EH (cell line): ENCODE measurements at places on chromosomes 16 and 17.

GRCh38 chr17:81076141-81076679 lies 41.3 kb downstream of the BAIAP2 start:
- no peak for DNase-seq

DNA sequence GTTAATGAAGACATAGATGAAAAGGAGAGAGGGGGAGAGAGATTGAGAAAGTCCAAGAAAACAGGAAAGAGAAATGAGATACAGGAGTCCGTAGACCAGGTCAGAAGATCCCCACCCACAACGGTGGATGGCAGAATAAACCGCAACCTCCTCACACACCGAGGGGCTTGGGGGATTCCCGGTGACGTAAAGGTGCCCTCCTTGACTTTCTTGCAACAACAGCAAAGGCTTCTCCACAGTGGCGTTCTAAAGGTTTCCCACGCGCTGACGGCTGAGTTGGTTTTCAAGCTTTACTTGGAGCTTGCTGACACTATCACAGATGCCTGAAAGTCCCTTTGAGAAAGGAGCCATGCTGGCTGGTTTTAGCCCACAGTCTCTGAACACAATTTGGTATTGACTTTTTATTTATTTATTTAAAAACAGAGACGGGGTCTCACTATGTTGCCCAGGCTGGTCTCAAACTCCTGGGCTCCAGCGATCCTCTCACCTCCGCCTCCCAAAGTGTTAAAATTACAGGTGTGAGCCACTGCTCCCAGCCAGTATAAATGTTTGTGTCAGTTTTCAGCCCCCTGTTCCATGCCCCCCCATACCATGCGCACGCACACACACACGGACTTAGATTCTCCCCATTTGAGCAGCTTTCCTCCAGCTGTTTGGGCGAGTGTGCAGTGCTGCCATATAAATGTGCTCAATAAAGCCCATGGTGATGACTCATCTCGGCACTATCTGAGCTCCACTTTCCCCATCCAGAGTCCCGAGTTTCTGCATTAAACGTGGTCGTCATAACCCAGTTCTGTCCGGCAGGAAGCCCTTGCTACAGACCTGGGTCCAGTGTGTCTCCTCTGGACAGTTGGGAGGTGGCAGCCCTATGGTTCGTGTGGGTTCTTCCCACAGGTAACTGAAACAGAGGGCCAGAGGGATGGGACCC lies 33.0 kb upstream of the SEC14L1 start:
- peak; percentile 65 for DNase-seq

DNA sequence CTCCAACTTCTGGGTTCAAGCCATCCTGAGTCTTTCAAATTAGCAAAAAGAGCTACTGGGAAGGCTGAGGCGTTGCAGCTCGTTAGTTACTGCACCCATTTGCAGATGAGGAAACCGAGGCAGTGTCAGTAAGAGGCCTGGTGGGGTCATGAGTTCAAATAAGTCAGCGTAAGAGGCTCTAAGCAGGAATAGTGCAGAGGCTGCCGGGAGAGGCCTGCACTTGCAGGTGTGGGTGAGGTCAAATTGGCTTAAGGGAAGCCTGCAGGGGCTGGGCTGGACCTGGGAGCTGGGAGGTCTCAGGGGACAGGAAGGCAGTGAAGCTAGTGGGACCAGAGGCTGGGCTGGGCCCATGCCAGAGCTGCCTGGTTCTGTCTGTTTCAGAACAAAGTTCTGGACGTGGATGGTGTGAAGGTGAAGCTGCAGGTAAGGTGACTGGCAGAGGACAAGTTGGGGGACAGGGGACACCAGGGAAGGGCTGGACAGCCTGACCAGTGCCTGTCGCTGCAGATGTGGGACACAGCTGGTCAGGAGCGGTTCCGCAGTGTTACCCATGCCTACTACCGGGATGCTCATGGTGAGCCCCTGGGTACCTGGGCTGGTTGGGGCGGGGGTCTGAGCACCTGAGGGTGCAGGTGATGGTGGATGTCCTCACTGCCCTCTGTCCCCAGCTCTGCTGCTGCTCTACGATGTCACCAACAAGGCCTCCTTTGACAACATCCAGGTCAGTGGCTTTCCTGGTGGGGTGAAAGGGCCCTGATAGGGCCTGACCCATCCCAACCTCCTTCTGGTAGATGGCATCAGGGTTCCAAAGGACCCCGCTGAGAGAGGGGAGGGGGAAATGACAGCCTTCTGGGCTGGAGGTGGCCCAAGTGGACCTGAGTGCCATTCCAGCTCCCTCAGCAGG lies 3.0 kb downstream of the RAB26 start:
- peak; percentile 9 for DNase-seq

- peak; percentile 1 for DNase-seq
These were observed 518.5 kb upstream of the EEF2KMT start for GRCh38 chr16:5615868-5616642.

DNA sequence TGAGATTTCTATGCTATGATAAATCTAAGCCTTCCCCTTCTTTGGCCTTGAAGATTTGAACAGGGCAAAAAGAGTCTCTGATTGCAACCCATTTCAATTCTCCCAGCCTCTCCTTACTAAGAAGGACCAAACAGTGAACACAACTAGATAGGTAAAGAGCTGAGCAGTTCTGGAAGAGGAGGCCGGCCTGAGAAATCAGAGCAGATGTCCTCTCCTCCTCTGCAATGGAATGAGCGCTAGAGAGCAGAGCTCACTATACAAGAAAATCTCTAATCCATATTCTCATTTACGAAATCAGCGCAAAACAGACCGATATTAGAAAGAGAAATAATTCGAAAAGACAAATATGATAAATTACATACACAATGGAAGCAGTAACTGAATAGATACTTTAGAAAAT lies 124.2 kb downstream of the CDK5R1 start:
- no peak for DNase-seq

DNA sequence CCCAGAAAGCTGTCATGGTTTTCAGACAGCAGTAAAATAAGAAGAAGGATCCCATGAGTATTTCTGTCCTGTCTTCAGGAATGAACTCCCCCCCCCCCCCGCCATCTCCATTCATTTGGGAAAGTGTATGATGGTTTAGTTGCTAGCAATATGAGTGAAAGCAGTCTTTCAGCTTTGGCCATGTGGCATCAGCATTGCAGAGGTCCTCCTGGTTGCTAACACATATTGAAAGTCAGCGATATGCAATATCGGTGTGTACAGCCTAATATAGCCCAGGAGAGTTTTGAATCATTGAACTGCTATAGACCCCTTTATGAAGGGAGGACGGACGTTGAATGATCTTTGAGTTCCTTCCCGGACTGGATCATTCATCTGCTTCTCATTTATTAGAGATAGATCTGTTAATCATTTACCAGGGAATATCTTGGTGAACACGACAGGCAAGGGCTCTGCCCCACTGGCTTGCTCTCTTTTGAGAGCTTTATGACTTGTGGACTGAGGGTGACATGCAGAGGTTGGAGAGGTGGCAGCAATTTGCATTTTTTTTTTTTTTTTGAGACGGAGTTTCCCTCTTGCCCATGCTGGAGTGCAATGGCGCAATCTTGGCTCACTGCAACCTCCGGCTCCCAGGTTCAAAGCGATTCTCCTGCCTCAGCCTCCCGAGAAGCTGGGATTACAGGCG lies 25.2 kb downstream of the DEF8 start:
- no peak for DNase-seq

DNA sequence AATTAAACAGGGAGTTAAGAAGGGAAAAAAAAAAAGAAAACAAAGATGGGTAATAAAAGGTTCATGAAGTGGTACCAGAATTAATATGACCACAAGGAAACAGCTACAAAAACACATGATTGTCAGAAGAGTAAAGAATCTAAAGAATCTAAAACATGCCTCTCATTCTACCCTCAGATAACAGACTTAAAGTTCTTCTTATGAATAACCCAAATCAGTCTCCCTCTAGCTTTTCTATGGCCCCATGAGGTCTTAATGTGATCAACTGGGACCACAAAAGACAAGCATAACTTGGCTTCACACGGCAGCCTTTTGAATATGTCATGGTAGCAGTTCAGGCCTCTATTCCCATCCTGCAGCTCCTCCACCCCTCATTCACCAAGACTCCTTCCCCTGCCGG lies 6.9 kb downstream of the MYH10 start:
- peak; percentile 72 for DNase-seq

DNA sequence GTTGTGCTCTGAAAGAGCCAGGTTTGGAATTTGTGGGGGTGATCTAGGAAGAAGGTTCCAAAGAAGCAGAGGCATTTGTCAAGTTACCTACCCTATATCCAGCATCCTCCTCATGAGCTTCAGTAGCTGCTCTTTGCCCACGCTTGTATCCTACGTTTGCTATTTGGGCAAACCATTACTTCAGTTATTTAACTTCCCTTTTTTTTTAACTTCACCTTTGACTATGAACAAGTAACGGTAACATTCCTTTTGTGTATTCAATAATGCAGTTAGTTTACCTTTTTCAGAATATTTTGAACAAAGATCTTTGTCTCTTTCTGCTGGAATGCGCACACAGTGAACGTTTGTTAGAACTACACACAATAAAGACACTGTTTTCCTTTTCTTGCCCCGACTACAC lies 41.5 kb downstream of the CYB5B start:
- DNase-seq: no peak

DNA sequence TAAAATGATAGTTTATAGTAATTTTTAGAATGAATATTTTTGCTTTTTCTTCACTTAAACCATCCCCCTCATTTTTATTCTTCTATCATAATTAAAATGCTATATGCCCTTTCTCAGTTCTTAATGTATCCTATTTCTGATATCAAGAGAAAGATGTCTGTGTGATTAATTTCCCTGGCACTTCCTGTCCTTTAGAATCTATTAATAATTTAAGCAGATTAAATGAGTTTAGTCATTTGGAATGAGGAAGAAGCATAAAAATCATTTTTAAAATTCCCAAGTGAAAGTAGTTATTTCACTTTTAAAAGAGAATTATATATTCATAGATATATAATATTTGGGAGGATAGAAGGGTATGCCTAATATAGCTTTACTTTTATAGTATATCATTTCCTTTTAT lies 27.8 kb upstream of the CDR2 start:
- peak; percentile 67 for DNase-seq

DNA sequence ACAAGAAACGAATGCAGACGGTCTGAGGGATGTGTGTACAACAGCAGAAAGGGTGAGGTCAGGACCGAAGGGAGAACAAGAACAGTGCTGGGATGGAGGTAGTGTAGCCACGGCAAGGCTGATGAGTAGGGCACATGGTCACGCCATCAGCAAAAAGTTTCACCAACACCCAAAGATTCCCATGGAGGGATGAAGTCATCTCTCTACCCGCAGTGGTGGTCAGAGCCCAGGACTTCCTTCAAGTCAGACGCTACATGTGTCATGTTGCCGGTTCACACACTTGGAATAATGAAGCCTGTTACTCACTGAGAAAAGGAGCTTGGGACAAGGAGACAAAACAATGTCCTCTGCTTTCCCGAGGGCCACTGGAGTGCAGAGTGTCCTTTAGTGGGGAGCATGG lies 79.7 kb downstream of the SALL1 start:
- DNase-seq: no peak

- DNase-seq: no peak
These were observed 80.7 kb downstream of the USP32 start for GRCh38 chr17:60311186-60311585.

DNA sequence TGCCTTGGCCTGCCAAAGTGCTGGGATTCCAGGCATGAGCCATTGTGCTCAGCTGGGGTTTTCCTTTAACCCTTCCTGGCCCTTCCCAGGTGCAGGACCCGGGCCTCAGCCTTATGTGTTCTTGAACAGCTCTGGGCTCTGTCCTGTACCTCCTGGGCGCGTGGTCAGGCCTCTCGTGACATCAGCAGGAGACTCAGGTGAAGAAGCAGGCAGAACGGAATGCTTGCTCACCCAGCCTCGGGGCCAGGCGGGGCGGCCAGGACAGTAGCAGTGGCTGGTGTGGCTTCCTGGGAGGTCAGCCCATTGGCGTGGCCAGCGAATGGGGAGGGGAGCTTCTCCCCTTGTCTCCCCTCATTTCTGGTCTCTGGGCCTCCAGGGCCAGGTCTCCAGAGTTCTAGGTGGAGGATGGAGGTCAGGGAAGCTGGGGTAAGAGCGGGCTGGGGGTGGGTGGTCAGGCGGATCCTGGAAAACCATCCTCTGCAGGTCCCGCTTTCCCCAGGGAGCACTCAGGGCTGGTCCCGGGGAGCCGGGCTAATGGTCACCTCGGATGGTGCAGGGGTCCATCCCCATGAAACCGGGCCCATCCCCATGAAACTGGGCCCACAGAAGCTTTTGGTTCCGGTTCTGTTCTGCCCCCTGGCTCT lies 281.5 kb downstream of the SEC14L1 start:
- no peak for DNase-seq

GRCh38 chr17:77495575-77495974 lies 354.8 kb downstream of the SEC14L1 start:
- no peak for DNase-seq

DNA sequence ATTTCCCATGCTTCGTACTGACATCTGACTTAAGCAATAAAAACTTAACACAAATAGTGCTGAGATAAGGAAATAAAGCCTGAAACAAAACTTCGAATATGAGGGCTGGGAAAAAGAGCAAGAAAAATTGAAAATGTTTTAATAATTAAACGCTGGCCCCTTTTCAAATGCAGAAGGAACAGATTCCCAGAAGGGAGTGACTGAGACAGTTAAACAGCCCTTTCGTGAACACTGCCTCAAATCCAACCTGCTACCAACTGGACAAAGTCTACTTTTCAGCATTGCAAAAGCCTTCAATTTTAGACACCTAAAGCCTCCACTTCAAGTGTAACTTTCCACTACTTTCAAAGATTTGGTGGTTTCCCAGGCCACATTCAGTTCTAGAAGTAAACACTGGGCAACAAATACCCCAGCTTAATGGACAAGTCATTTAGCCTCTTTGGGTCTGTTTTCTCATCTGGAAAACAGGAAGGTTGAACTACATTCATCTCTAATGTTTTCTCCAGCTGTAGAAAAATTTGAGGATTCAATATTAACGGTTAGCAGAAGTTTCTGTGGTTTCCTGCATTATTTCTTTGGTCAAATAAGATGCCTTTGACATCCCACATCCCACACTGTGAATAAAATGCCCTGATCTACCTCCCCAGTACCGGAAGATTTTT lies 11.8 kb downstream of the RFFL start:
- DNase-seq: peak; percentile 19

- no peak for DNase-seq
These were observed 19.3 kb downstream of the CHMP6 start for GRCh38 chr17:81010935-81011334.

- no peak for DNase-seq
These were observed 28.9 kb upstream of the RBFOX1 start for GRCh38 chr16:7303660-7304200.

- DNase-seq: no peak
These were observed 17.7 kb downstream of the TNS4 start for GRCh38 chr17:40483679-40484078.

DNA sequence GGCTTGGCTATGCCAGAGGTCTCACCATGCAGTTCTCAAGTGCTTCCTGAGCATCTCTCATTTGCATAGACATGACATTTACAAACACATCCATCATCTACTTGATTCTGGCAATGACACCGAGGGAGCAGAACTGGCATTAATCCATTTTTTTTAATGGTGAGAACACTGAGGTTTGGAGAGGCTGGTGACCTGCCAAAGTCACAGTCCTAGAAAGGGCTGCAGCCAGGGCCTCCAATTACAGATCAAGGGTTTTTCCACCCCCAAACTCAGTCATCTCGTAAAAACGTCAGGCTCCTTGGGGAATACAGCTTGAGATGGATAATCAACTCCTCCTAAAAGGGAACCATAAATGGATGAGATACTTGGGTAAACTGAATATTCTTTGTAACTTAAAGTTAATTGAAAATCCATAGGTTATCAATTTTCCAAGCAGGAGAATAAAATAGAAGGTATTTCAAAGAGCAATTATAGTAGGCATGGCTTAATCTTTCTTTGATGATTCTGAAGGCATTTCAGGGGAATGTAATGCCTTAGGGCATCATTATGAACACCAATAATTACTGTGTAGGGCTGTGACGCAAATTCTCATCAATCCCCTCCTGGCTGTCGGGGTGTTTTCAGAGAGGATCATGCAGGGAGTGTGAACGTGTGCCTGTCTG lies 9.4 kb upstream of the MEOX1 start:
- DNase-seq: peak; percentile 72
